HTR-8/SVneo (cell line): ENCODE measurements at places on chromosomes 16 and 17.
A peak's percentile ranks its signal among the peaks of the same experiment; 100 is the strongest.

GRCh38 chr17:77419547-77420094 lies 278.9 kb downstream of the SEC14L1 start:
- peak; percentile 79 for DNase-seq

DNA sequence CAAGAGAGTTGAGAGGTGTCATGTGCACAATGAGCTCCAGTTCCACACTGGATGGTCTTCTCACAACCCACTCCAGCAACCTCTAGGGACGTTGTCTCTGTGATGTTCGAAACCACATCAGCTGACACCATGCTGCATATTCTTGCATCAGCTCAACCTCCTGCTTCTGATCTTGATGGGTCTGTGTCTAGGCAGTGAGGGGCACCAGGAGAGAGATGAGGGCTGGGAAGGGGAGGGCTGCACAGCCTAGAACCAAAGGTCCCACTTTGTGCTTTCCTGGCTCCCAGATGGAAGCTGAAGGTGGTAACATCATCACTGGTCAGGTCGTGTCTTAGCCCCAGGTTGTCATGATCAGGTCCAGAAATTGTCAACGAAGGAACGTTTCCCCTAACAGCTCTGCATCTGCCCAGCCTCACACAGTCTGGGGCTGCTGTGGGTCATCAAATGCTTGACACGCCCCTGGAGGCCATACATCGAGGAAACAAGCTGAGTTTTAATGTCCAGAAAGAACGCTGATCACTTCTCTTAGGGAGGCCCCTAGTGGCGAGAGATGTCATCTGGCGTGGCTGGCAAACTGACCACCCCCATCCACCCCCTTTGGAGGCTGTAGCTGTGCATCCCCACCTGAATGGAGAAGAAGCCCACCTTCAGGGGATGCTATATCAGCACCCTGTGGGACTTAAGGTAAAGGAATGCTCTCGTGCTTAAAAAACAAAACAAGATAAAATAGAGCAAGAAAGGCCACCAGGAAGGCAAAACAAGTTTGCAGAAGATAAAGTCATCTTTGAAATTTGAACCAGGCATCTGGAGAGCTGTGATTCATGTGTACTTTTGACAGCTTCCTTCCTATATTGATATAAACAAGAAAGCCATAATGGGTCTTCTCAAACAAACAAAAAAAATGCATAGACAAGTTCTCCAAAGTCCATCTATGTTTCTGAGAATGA lies 58.3 kb downstream of the WIPI1 start:
- peak; percentile 95 for DNase-seq

- no peak for DNase-seq
Measured at GRCh38 chr16:12406158-12406557, 397.5 kb downstream of the CPPED1 start.

- DNase-seq, result no peak
Measured at GRCh38 chr17:19650826-19651225, 2.3 kb downstream of the ALDH3A2 start.

DNA sequence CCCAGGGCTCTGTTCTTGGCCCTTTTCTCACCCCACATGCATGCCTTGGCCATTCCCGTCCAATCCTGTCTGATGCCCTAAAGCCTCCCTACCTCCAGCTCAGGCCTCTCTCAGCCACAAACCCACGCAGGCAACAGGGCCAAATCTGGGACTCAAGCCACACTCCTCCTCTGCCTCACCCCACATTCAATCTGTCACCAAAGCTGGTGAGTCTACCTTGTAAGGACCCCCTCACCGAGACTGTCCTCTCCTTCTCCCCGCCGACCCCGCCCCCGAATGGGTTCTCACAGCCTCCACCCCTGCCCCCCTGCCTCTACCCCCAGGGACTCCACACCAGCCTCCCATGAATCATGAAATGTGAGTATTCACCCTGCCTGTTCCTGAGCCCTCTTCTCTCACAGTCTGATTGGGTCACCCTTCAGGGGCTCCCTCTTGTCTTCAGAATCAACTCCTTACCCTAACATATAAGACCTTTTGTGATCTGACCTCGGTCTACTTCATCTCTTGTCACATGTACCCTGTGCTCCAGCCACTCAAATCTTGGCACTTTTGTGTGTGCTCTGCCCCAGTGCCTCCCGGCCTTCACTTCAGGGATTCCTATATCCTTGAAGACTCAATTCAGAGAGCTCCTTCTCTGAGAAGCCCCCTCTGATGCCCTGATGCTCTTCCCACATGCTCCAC lies 10.7 kb downstream of the EPOP start:
- no peak for DNase-seq
